ENCODE measurements at places on chromosomes 1 and 21. TPM values are rescaled to one million over a fixed set of nuclear protein-coding genes. Genes with fewer than 3 reads are reported as not detected.

Gene BMP8B
- under 0.01 TPM for total RNA-seq

Gene FCGR3B
- not detected for total RNA-seq

Gene B3GALT5
- not detected for total RNA-seq

Gene TOR3A
- total RNA-seq = 28.5 TPM

Gene AMY1B
- total RNA-seq = not detected

Gene GFI1
- total RNA-seq = under 0.01 TPM

Gene C1orf74
- 2.0 TPM for total RNA-seq

Gene TACSTD2
- 11.3 TPM for total RNA-seq

Gene KRTAP6-3
- not detected for total RNA-seq

Gene FCER1G
- total RNA-seq = 0.17 TPM

Gene NPPB
- not detected for total RNA-seq

Gene KIF21B
- 2.9 TPM for total RNA-seq

Gene REN
- 0.11 TPM for total RNA-seq

Gene THEM5
- 0.33 TPM for total RNA-seq

Gene RAP1GAP
- under 0.01 TPM for total RNA-seq

Data from dermis lymphatic vessel endothelial cell (primary cell).